Stimulated activated CD4-positive, alpha-beta T cell treated with anti-CD3 and anti-CD28 coated beads, Interleukin-12 subunit alpha, Interleukin-12 subunit beta, amount 100 ng/mL, for 48 hours (primary cell): ENCODE measurements at places on chromosomes 2 and 18.

DNA sequence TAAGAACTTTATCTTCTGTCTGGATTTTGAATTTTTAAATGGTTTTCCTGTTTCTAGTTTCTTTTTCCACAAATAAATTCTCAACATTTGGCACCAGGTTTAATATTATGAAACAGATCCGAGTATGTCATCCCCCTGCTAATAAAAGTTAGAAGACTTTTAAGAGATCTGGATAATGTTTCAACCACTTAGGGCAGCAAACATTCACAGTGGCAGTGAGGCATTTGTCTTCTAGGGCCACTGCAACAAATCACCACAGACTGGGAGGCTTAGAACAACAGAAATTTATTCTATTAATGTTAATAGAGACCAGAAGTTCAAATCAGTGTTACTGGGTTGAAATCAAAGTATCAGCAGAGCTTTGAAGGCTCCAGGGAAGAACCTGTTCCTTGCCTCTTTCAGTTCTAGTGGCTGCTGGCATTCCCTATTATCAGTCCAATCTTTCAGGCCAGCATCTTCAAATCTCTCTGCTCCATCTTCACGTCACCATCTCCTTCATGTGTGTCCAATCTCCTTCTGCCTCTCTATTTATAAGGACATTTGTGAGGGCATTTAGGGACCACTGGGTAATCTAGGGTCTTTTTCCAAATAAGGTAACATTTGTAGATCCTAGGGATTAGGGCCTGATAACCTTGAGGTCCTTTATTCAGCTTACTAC lies 23.4 kb downstream of the ACSL3 start:
- DNase-seq: no peak

- DNase-seq: no peak
These were observed 43.6 kb downstream of the POLE4 start for GRCh38 chr2:75002007-75002406.

DNA sequence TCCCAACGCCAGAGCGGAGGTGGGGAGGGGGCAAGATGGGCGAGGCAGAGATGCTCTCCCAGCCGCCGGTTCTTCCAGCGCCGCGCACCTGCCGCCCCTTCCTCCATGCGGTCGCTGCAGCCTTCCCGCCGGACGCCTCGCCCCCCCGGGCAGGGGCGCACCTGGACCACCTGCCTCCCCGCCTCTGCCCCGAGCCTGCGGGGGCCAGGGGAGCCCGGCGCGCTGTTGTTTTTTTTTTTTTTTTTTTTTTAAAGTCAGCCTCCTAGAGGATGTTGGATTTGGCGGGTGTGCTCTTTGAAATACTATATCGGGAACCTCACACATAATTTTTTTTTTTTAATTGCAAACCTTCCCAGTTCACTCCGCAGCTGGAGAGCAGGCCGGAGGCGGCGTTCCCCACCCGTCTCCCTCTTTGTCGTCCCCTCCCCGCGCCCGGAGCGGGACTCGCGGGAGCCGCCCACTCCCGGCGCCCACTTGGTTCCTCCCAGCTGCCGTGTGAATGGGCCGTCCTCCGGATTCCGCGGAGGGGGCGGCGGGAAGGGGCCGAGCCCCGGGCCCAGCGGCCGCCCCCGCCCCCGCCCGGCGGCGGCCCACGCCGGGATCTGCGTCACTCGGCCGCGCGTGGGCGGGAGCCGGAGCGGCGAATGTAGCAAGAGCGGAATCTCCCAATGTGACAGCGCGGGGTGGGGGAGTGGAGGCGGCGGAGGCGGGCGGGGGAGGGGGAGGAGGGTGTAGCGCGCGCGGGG lies 421 bp upstream of the NAB1 start:
- peak; percentile 64 for DNase-seq

GRCh38 chr2:177275743-177276055 lies 11.2 kb upstream of the NFE2L2 start:
- no peak for DNase-seq

- no peak for DNase-seq
These were observed 6.5 kb upstream of the CYBRD1 start for GRCh38 chr2:171515672-171516298.

- DNase-seq: no peak
These were observed 45.7 kb upstream of the EML4 start for GRCh38 chr2:42123426-42123825.

DNA sequence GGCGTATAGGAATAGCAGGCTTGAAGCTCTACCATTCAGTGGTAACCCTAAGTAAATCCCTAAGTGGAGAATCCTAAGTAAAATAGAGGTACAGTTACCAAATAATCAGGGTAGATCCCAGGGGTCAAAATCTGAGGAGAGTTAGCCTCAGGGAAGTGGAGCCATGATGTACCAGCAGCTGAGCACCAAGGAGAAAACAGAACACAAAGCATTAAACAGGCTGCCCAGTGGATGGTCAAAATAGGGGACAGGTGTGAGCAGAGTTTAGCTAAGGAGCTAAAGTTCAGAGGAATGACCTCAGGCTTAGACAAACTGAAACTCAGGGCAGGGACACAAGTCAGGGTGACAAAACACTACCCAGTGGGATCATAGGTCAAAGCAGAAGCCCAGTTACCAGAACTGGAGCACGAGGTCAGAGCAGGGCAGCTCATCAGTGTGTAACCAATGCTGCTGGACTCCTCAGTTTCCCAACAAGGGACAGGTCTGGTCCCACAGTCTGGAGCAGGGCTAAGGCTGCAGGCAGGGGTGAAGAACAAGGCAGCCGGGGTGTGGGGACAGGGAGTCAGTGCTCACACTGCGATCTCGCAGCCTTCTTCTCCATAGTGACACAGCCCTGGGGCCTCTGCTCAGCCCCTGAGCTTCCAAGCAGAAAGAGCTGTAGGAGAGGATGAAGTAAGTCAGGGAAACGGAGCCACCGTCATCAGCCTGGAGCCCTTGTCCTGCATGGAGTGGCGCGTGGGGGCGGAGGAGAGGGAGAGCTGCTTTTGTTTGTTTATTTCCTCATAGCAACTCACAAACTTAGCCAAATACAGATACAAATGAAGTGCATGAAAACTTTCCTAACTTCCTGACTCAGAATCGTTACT lies 264.0 kb downstream of the MREG start:
- DNase-seq: no peak
